ENCODE measurements at places on chromosomes 6 and 20.

- no peak for DNase-seq
Observed at GRCh38 chr6:46097366-46097765, 32.4 kb upstream of the ENPP4 start.

GRCh38 chr6:26324295-26324727, 40.7 kb upstream of the BTN3A2 start:
- DNase-seq = no peak

GRCh38 chr20:53582574-53583351, 10.9 kb downstream of the ZNF217 start:
- DNase-seq = peak; percentile 93

- peak; percentile 88 for DNase-seq
Observed at GRCh38 chr6:17863901-17864754, 123.3 kb downstream of the KIF13A start.

DNA sequence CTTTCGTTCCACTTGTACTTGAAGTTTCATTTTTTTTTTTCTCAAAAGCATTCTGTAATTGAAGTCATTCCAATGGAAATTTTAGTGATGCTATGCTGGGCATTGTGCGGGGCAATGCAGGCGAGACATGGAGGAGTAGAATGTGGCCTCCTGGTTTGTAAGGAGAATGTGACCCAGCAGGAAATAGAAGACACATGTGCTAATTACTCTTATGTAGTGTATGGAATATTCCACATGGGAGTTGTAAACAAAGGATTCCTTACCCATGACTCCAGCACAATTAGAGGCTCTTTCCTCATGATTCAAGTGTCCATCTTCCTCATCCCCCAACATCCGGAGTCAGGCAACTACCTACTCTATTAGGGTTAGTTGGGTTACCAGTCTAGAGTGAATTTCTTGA, 14.9 kb upstream of the RFPL4B start:
- peak; percentile 95 for DNase-seq

DNA sequence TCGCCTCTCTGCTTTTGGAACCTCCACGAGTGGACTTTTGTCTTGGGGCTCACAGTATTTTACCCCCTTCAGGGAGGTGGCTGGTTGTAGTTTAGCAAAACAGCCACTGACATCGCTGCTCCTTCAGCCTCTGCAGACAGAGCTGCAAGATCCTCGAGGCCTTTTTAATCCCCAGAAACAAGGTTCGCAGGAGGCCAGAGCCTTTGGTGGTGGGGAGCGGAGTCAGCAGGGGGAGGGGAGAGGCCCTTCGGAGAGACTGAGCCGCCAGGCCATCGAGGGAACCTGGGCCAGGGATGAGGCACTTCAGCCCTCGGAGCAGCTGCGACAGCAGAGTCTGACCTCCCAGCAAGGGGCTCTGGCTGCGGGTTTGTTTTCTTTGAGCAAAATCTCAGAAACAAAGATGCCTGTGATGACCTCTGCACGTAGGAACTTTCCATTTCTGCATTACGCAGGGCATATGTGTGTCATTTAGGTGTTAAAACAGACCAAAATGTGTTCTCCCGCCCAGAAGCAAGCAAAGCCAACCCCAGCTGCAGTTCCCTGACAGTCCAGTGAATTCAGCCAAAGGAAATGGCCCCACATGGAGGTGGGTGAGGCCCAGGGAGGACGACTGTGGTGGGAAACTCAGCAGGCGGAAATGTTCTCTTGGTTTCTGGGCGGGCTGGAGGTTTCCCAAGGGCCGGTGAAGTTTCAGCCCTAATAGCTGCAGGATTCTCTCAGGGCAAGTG, 171.2 kb upstream of the SULF2 start:
- DNase-seq = peak; percentile 3

- DNase-seq = no peak
Observed at GRCh38 chr6:31118178-31118577, 2.1 kb downstream of the CDSN start.

DNA sequence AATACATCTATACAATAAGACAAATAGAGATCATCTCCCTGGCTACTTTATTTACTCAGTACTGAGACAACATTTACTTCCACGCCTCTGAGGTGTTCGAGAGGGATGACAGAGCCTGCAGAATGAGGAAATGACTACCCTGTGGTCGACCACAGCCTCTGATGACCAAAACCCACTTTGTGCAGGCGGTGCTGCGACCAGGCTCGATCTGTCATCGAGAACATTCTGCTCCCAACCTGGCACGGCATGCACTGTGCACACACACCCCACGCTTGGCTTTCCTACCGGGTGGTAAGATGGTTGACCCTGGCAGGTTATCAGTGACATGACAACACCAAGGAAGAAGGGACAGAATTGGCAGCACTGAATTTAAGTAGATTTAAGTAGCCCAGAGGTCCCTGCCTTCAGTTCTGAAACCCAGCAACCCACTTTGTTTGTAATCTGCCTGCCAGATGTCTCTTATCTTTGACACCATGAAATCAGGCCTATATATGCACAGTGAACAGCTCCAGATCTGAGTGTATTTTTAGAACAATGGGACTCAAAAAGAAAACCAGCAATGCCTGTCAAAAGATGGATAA, 42.6 kb downstream of the TTI1 start:
- peak; percentile 79 for DNase-seq

DNA sequence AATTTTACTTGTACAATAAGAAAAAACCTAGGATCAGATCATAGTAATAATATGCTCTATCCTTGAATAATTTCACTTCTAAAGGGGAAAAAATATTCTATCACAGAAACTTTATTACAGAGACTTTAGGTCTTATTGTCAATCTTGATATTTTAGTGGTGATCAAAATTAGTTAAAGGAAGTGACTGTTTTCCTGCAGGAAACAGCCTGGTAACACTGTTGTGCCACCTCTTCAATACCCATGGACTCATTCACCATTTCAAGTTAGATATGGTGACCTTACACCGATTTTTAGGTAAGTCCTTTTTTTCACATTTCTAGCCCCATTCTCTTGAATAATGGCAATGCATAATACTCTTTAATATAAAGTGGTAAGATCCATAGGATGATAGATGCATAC, 99.2 kb downstream of the MTFR2 start:
- no peak for DNase-seq

DNA sequence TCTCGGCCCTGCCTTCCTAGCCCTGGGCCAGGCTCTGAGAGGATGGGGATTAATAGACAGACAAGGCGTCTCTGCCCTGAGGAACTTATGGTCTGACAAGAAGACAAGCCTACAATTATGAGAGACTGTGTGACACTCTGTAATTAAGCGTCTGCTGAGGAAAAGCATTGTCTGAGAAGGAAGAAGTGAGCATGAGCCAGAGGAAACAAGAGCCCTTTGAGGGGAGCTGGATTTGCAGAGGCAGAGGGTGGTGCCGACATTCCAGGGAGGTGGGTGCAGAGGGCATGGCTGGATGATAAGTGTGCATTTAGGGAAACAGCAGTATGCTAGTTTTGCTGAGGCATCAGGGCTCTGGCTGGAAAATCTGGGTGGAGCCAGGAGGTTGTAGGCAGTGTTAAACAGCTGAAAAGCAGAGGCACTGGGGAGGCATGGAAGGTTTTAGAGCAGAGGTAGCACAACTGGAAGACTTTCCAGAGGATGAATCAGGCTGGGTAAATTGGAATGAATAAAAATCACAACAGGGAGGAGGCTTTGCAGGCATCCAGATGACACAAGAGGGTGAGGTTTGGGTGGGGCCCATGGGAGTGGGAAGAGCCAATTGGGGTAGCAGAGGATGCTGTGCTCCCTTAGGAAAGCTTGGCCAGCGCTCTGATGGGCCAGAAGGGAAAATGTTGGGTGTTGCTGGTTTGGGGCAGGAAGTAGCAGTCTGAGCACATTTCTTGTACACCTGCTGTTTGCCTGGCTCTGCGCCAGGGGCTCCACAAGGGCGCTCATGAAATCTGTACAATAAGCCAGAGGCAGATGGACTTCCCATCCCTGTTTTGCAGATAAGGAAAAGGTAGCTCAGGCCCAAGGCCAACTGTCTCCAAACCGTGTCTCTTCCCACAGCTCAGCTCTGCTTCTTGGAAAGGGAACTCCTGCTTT, 74.0 kb upstream of the MYL9 start:
- DNase-seq = peak; percentile 62

- no peak for DNase-seq
Observed at GRCh38 chr6:22925304-22925835, 356.0 kb downstream of the HDGFL1 start.

DNA sequence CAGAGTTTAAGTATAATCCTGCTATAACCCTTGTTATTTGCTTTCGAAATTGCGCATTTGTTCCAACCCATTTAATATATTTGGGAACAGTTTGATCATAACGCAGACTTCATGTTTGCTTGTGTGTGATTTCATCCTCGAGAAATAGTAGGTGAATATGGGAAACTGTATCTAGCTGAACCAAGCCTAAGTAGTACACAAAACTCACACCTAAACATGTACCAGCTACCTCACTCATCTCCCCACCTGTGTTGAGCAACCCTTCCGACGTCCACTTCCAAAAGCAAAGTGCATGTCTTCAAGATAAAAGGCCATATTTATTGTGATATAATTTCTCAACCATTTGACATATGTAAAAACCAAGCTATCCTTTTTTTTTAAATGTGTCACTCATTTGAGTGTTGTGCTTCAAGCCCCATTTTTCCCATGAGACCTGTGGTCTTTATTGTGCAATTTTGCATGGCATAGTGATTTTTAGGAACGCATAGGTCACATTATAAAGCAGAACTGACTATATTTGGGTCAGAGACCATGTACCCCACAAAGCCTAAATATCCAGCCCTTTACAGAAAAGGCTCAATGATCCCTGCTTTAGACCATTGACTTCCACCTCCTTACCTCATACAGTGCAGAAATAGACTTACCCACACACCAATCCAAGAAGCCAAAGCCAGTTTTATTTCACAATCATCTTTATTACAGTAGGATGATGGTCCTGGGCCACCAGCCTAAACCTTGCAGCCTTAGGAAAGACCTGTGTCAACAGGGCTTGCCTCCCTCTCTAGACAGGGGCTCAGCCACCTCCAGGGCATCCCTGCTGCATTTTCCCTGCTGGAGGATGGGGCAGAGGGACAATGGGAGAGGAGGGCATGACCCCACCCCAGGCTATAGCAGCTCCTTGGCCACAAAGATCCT, 7.1 kb downstream of the CCND3 start:
- peak; percentile 37 for DNase-seq

DNA sequence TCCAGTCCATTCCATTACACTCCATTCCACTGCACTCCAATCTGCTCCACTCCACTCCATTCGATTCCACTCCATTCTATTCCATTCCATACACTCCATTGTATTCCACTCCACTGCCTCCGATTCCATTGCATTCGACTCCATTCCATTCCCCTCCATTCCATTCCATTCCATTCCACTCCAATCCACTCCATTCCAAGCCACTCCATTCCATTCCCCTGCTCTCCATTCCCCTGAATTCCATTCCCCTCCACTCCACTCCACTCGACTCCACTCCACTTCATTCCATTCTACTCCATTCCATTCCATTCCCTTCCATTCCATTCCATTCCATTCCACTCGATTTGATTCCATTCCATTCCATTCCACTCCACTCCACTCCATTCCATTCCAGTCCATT, 25.7 kb upstream of the DEFB125 start:
- DNase-seq = no peak

GRCh38 chr20:64131406-64131805, 24.0 kb upstream of the NPBWR2 start:
- DNase-seq = peak; percentile 34

- DNase-seq = peak; percentile 92
Observed at GRCh38 chr6:30615219-30615957, 1.7 kb downstream of the PPP1R10 start.

DNA sequence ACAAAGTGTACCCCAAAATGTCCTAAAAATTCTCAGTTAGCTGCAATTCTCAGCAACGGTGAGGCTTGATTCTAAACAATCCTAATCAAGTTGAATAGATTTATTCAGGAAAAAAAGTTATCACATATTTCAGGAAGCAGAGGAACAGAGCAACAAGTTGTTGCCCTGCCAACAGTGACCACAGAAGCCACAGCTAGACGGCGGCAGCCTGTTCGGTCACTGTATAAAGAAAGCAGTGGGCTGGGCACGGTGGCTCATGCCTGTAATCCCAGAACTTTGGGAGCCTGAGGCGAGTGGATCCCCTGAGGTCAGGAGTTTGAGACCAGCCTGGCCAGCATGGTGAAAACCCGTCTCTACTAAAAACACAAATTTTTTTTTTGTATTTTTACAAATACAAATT, 171.2 kb upstream of the BMP5 start:
- DNase-seq = peak; percentile 83

DNA sequence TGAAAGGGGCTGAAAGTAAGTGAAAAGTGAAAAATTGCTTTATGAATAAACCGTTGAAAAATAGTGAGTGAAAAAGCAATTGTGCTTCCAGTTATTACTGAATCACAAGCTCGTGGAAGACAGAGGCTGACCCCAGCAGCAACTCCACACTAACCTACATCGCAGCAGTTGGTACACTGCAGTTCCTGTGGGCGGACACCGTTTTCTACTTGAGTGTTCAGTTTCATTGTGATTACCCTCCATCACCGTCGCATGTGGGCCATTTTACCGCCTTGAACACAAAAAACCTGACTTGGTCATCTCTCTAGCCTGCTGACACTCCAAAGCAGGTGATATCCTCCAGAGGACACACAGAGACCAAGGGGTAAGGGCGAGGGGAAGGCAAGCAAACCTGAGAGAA, 28.4 kb downstream of the PRDM1 start:
- DNase-seq = no peak

DNA sequence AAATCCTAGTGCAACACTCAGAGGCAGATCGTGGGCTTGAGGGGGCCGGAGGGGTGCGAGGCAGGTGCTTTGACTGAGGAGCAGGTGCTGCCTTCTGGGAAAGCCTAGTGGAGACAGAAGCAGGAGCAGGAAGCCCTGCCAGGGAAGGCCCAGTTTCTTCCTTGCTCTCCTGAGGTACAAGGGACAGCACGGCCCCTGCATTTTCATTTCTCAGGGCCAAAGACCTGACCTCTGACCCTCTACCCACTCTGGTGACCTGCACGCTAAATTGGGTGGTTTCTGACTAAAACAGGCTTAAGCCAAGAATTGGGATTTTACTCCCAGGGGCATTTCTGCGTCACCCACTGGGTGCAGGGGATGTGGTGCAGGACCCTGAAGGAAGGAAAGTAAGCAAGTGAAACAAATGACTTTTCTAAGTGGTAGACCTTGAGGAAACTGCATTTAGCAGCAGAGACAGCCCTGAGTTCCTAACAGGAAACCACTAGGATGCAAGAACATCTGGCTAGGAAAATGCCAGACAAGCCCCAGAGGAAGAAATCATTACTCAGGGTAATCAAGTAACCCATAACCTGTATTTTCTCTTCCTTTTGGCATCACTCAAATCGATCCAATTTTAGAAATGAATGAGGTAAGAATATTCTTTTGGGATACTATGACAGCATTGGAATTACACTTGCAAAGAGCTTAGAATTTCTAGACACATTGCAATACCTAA, 141.7 kb downstream of the CD164 start:
- peak; percentile 29 for DNase-seq

GRCh38 chr6:158686791-158687381, 37.0 kb downstream of the SYTL3 start:
- no peak for DNase-seq

- DNase-seq = peak; percentile 52
Observed at GRCh38 chr6:137217801-137218472, 1.2 kb downstream of the IFNGR1 start.

GRCh38 chr20:38267296-38267695, 6.8 kb upstream of the KIAA1755 start:
- no peak for DNase-seq
